ENCODE measurements at places on chromosomes 1 and 21.

- DNase-seq, result no peak
These were observed 131.0 kb downstream of the XPR1 start for GRCh38 chr1:180762796-180763195.

DNA sequence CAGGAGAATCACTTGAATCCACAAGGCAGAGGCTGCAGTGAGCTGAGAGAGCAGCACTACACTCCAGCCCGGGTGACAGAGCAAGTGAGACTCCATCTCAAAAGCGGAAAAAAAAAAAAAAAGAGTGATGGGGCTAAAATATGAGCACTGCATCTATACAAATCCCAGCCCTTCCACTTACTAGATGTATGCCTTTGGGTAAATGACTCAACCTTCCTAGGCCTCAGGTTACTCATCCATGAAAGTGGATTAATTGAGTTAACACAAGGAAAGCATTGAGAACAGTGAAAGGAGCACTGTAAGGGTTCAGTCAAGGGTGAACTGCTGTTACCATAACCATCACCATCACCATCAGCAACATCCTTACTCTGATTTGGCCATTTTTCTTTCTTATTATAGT is 226.4 kb upstream of the C8B start:
- DNase-seq, result no peak

DNA sequence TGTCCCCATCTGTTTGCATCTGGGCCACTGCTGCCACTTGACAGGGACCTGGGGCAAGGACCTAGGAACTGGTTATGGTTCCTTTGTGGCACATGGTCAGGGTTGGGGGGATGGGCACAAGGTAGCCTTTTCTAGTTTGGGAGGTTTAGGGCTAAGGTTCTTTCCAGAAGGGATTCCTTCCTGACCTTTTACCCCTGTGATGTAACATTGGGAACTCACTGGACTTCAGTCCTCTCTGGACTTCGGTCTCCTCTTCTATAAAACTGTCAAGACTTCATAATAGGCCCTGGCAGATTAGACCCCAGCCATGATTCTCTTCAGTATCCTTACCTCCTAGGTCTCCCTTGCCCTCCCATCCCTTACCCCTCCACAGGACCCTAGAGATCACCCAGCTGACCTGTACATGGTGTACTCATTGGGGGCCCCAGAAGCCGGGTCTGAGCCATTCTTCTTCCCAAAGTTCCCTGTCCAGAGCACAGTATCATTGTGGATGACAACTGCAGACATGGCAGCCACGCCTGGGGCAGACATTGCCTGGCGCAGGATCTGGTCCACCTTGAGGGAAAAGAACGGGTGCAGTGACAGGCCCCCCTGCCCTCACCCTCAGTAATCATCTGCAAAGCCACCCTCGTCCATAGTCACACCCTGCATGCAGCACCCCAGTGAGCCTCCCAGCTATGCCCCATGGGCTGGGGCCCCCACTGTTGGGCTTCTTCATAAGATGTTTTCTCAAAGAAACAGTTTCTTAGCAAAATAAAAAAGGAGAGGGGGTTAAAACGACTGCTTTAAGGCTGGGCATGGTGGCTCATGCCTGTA is 12.9 kb downstream of the LACTBL1 start:
- no peak for DNase-seq

GRCh38 chr1:38826262-38826661 is 33.3 kb downstream of the RRAGC start:
- no peak for DNase-seq

DNA sequence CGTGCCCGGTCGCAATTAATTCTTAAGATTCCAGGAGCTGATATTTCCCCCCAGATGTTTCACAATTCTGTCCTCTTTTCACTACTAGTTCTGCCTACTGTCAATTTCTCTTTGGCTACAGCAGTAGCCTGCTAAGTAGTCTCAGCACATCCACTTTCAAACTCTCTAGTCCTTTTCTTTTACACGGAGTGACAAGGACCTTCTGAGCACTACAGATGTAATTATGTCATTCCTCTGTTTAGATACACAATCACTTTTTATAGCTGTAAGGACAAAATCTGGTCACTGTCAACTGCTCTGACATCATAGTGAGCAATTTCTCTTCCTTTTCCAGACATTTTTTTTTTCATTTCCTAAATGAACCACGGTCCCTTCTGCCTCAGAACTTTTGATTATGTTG is 421.7 kb upstream of the CHRM3 start:
- DNase-seq, result no peak

DNA sequence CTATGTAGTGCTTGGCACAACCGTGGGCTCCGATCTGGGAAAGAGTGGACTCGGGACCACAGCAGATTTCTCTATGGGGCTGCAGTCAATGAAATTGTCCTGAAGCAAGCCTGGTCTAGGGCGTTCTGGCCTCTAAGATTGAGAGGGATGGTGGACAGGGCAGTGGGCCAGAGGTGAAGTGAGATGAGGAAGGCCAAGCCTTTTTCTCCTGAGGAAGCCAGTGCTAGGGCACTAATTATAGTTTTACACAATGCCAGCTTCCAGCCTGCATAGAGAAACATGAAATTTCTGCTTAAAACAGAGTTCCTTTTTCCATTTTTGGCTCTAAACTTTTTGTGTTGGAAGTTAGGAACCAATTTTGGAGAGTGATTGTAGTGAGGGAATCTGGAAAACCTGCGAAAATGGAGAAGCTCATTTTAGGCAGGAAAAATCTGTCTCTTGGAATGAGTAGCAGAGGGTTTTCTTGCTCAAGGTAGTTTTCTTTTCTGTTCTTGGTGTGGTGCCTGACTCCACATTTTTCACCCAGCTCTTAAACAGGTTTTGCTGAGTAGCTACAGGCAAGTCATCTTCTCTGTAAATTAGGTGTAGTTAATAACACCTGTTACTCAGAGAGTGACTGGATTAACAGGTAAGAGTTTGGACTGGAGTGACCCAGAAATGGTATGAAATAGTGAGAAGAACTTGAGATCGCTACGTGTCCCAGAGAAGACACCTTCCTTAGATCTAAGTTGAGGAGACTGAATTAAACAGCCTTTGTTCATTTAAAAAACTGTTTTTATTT is 22.1 kb downstream of the UCK2 start:
- DNase-seq, result no peak

GRCh38 chr1:53334312-53334711 is 6.4 kb upstream of the LRP8 start:
- DNase-seq, result no peak

DNA sequence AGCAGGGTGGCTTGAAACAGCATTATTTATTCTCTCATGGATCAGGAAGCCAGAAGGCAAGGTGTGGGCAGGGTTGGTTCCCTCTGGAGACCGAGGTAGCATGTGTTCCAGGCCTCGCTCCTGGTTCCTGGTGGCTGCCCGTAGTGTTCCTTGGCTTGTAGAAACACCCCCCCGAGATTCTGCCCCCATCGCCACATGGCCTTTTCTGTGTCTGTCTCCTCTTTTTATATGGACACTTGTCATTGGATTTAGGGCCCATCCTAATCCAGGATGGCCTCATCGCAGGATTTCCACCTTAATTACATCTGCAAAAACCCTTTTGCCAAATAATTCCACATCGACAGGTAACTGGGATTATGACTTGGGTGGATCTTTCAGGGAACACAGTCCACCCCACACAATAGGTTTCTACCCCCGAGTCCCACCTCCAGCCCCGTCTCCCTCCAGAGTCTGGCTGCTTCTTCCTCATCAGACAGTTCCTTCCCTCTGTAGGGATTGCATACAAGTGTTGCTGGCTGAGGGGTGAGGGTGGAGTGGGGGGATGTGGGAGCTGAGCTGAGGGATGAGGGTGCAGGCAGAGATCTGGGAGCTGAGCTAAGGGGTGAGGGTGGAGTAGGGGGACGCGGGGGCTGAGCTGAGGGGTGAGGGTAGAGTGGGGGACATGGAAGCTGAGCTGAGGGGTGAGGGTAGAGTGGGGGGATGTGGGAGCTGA is 12.3 kb upstream of the NPHP4 start:
- DNase-seq, result no peak
